HT-29 (cell line): ENCODE measurements at places on chromosomes 16 and 17. TPM values are rescaled to one million over a fixed set of nuclear protein-coding genes. Genes with fewer than 3 reads are reported as not detected.
A peak's percentile ranks its signal among the peaks of the same experiment; 100 is the strongest.

DNA sequence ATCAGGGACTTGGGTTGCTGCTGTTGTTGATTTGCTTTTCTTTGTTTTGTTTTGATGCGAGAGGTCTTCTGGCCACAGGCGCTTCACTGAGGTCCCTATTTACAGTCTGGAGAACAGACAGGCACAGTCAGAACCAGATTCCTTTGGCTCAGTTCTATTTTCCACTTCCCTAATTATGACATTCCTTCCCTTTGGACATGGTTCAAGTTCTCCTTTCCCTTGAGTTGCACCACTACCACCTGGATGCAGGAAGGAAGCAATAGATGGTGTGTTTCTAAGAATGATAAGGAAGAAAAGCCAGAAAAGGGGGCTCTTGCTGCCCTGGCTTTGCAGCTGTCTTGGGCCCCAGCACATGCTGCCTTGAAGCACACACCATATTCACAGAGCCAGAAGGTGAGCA lies 160.6 kb downstream of the MAF start:
- no peak for DNase-seq

- DNase-seq, result no peak
Observed at GRCh38 chr17:50356892-50357510, 11.1 kb downstream of the XYLT2 start.

GRCh38 chr16:49726155-49726554 lies 129.8 kb downstream of the ZNF423 start:
- no peak for DNase-seq

GRCh38 chr17:63516910-63517824 lies 6.0 kb upstream of the KCNH6 start:
- no peak for DNase-seq

GRCh38 chr16:74305978-74306784 lies 9.6 kb downstream of the PSMD7 start:
- DNase-seq, result no peak

GRCh38 chr16:66043326-66043725 lies 323.2 kb upstream of the CDH5 start:
- DNase-seq, result no peak

GRCh38 chr17:78401891-78402290 lies 23.4 kb downstream of the PGS1 start:
- DNase-seq, result no peak

GRCh38 chr17:65332375-65332774 lies 195.2 kb downstream of the RGS9 start:
- peak; percentile 17 for DNase-seq

- DNase-seq, result no peak
Observed at GRCh38 chr16:87279094-87279658, 38.0 kb downstream of the C16orf95 start.

DNA sequence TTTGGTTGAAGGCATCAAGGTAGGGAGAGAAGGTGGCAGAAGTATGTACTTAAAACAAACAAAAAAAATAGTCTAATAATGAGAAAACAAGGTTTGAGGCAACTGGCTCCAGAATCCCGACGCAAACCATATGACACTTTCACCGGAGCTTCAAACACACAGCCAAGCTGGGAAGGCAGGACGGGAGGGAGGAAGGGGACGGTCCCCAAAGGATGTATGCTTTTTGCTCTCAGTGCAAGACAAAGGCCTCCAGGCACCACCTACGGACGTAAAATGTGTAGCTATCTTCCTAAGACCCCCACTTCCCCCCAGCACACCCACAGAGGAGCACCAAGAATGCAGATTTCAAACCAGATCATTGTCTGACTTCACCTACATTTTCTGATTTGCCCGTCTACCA lies 102.3 kb downstream of the ZFHX3 start:
- DNase-seq, result no peak

DNA sequence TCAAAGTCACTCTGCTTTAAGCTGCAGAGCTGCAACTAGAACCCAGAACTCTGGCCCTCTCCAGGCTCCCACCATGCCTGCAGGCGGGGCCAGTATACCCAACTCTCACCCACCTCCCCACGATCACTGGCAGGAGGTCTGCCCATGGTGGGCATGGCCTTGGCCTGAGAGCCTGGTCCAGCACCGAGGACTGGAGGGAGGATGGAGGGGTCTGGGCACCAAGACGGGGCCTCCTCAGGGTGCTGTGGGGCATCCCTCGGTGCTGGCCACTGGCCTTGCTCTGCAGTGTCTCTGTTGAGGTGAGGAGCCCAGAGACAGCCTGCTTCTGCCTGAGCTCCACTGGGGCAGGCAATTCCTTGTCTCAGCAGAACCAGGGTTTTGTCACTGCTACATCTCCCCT lies 1.5 kb upstream of the KRT16 start:
- no peak for DNase-seq

GRCh38 chr16:27925612-27926011 lies 137.9 kb downstream of the GSG1L start:
- no peak for DNase-seq

DNA sequence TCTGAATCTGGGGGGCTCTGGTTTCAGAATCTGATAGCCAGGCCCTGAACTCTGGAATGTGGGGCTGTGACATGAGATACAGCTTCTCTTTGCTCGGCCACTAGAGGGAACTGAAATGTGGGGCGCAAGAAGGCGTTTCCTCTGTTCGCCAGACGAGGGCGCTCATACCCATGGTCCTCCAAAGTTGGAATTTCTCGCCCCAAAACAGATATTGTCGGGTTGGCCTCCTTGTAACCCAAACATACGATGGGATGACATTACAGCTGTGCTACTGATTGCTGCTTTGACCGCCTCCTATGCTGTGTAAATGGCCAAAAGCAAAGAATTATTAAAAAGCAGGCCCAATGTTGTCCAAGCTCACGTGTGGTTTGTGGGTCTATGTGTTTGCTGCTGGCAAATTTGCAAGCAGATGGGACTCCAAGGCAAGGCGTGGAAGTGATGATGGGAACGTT lies 13.1 kb upstream of the MSI2 start:
- DNase-seq, result peak; percentile 81

DNA sequence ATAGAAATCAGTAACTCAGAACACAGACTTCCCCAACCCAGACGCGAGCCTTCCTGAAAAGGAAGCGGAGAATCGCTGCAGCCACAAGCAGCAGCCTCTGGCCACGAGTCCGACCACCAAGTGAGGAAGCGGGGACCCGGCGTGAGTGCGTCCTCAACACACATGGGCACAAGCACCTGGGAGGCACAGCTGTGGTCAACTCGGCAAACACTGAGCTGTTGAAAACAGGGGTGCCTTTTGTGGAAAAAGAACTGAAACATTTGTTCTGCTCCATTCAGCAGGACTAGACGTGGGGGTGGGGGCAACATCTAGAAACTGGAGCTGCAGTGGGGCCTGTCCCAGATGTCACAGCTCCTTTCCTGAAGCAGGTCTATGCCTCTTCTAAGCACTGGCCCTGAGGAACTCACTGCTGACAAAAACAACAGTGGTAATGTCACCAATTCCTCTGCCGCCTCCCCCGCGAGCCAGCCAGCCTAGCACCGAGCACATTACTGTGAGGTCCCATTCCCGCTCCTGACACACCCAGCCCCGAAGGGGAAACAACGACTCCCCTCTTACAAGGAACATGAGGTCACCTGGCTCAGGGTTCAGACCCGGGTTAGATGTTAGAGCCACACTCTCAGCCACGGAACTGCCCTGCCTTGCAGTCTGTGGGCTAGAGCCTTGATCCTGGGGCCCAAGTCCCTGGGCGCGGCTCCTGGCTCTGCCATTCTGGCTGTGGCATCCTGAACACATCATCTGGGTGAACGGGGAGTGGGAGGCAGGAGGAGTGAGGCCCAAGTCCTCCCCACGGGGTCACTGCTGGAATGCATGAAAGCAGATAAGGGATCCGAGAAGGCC lies 29.0 kb downstream of the KDM8 start:
- no peak for DNase-seq

- DNase-seq, result no peak
Observed at GRCh38 chr16:89586853-89587252, 11.3 kb downstream of the CPNE7 start.

GRCh38 chr17:9324864-9325263 lies 250.8 kb downstream of the STX8 start:
- DNase-seq, result no peak

DNA sequence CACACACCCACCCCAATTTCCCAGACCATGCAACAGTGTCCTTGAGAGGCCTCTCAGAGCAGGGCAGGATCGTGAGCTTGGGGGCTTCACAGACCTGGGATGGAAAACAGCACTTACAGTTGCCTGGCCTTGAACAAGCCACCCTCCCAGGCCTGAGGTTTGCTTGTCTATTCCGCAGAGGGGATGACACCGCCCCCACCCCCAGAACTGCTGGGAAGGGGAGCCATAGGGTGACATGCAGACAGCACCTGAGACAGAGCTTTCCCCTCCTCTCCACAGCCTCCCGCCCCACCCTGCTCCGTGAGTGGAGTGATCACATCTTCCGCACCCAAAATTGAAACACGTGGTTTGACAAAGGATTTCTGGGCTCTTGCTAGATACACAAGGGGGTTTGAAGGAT lies 131.5 kb upstream of the TNRC6C start:
- DNase-seq, result no peak

- DNase-seq, result no peak
Observed at GRCh38 chr17:63993368-63993985, 4.7 kb upstream of the PRR29 start.

GRCh38 chr17:17824119-17824782 lies 12.5 kb downstream of the SREBF1 start:
- no peak for DNase-seq

- DNase-seq, result no peak
Observed at GRCh38 chr16:11205065-11205699, 50.8 kb downstream of the SOCS1 start.

GRCh38 chr16:79726902-79727301 lies 126.4 kb upstream of the MAF start:
- DNase-seq, result no peak

GRCh38 chr17:55666806-55667205 lies 55.9 kb downstream of the TMEM100 start:
- no peak for DNase-seq

NHERF2 gene
- total RNA-seq, result 258 and 259 TPM in 2 replicates

GRAP gene
- 1.2 and 1.5 TPM in 2 replicates for total RNA-seq

EFCAB13 gene
- total RNA-seq, result 0.10 TPM in 1 of 2 replicates, not detected in the other

ASPA gene
- not detected in 2 replicates for total RNA-seq

LMF1 gene
- total RNA-seq, result 2.1 and 5.2 TPM in 2 replicates

ZG16 gene
- 0.23 TPM in 1 of 2 replicates, not detected in the other for total RNA-seq

PSMD11 gene
- total RNA-seq, result 110 and 122 TPM in 2 replicates

HOXB9 gene
- total RNA-seq, result 177 and 188 TPM in 2 replicates

TVP23A gene
- not detected in 2 replicates for total RNA-seq

UTS2R gene
- total RNA-seq, result not detected in 2 replicates

SLC16A13 gene
- total RNA-seq, result 0.16 and 0.28 TPM in 2 replicates

SDR42E1 gene
- 3.4 and 10.2 TPM in 2 replicates for total RNA-seq

ODAD4 gene
- total RNA-seq, result 0.55 and 0.64 TPM in 2 replicates
